ENCODE measurements at places on chromosomes 4 and X.
A peak's percentile ranks its signal among the peaks of the same experiment; 100 is the strongest.

- DNase-seq, result no peak
These were observed 28.5 kb upstream of the CCDC110 start for GRCh38 chr4:185500035-185500434.

GRCh38 chr4:112942077-112942476 lies 107.4 kb upstream of the ANK2 start:
- no peak for DNase-seq

- peak; percentile 25 for DNase-seq
These were observed 118.3 kb downstream of the CDKL5 start for GRCh38 chrX:18543738-18544137.

- peak; percentile 59 for DNase-seq
These were observed 21.7 kb upstream of the CXCL8 start for GRCh38 chr4:73718375-73719373.

DNA sequence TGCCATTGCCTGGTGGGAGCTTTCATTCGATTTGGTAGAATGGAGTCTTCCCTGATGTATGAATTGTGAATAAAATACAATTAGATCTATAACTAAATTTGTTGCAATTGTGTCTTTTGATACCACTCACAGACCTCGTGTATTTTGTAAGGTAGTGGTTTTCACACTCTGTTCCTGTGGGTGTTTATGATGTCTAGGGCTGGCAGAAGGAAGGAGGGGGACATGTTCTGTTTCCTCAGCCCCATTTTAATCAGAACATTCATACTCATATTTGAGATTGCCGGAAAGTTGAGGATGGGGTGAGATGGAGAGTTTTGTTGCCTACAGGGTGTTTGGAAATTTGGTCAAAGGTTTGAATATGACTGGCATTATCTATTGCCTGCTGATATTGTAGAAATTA lies 42.9 kb downstream of the PTTG2 start:
- DNase-seq, result no peak

- DNase-seq, result no peak
These were observed 119.3 kb downstream of the VSIG4 start for GRCh38 chrX:65920620-65921019.

DNA sequence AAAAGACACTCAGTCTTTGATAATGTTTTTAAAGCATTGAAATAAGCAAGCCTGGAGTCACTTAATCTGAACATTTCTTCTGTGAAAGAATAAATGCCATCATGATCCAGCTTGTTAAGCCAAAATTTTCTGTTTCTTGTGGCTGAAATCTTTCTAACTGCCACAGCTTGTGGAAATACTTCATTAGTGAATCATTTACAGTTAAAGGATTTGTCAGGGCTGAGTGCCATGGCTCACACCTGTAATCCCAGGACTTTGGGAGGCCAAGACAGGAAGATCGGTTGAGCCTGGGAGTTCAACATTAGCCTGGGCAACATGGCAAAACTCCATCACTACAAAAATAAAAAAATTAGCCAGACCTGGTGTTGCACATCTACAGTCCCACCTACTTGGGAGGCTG lies 93.3 kb upstream of the PDE5A start:
- no peak for DNase-seq

DNA sequence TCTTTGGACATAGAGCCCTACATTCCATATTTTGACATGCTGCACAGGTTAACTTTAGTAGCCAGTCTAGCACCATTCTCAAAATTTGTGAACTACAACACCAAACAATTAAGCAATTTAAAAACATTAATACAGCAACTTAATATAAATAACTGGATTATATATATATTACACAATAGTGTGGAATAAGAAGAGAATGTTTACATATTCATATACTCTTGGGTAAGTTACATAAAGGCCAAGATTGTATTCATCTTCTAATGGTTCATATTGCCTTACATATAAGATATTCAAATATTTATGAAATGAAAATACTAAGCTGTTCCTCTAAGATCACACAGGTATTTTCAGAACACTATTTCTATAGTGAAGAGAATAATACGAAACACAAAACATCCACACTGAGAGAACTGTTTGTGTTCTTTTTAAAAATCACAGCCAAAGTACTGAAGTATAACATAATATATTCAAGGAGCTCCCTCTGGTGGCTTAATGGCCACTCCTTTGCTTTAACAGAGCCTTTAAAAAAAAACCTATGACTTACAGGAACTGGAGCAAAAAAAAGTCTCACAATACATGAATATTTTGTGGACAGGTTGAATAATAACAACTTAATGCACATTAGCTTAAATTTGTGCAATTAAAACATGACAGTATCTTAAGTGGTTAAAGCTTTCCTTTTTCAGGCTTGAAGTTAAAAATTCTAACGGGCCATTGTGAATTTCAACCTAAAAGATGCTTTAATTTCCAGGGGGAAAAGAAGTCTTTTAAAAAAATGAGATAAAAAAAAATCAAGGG lies 46.2 kb downstream of the NEK1 start:
- peak; percentile 84 for DNase-seq

DNA sequence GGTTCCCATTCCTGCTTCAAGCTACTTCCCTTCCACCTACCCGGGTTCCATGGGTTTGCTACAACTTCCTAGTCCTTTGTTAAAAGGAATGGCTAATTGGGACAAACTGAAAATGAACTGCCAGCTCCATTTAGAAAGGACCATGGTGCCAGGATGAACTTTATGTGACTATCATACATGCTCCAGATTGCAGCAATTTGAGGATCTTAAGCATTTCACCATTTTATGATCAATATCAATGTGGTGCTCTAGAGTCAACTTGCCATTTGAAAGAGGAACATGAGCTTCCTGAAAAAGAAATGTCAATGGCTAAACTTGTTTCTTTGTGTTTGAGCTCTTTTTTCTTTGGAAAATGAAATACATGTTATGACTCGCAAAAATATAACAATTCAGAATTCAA lies 92.7 kb upstream of the IL15 start:
- DNase-seq, result peak; percentile 11

- DNase-seq, result no peak
These were observed 13.2 kb downstream of the SHROOM3 start for GRCh38 chr4:76448211-76448610.

DNA sequence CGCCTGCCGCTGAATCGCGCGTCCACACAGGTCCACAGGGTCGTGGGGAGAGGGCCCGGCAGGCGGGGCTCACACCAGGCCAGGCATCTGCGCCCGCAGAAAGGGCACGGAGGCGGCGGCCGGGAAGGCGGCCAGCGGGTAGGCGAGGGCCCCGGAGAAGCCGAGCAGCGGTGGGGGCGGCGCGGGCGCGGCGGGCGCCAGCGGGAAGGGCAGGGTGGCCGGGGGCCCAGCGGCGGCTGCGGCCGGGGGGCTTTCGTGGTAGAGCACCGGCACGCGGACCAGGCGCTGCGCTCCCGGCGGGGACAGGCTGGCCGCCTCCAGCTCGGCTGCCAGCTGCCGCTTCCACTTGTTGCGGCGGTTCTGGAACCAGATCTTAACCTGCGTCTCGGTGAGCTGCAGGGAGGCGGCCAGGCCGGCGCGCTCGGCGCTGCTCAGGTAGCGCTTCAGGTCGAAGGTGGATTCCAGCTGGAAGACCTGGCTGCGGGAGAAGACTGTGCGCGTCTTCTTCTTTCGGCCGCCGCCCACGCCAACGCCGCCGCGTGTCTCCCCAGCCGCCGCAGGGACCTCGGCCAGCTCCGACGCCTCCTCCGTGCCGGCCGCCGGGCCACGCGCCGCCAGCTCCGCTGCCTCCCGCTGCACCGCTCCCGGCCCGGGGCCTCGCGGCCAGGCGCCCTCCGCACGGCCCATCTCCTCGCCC lies 3.9 kb downstream of the HMX1 start:
- DNase-seq, result no peak

DNA sequence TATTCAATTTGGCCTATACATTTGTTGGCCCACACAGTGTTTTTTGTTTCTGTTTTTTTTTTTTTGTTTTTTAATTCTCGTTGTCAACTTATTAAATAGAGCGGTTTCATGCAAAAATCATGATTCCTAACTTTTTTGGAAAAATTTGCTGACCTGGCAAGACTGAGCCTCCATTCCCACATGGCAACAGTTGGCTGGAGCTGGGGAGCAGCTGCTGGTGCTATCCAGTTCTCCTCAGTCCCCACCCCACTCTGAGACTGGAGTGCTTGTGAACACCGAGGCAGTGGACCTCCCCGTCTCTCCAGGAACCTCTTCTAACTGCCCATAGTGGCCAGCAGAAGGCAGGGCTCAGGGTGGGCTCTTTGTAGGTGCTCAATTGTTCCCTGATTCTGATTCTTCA lies 95.7 kb upstream of the OTUD4 start:
- DNase-seq, result no peak

GRCh38 chr4:3515646-3516045 lies 16.6 kb downstream of the LRPAP1 start:
- DNase-seq, result no peak

- DNase-seq, result no peak
These were observed 249.5 kb downstream of the GPM6A start for GRCh38 chr4:175562542-175562941.

GRCh38 chr4:149353241-149353640 lies 462.4 kb downstream of the IQCM start:
- no peak for DNase-seq

- no peak for DNase-seq
These were observed 5.8 kb upstream of the UXT start for GRCh38 chrX:47664737-47665136.

GRCh38 chr4:47383829-47384427 lies 79.6 kb downstream of the COMMD8 start:
- DNase-seq, result peak; percentile 76

DNA sequence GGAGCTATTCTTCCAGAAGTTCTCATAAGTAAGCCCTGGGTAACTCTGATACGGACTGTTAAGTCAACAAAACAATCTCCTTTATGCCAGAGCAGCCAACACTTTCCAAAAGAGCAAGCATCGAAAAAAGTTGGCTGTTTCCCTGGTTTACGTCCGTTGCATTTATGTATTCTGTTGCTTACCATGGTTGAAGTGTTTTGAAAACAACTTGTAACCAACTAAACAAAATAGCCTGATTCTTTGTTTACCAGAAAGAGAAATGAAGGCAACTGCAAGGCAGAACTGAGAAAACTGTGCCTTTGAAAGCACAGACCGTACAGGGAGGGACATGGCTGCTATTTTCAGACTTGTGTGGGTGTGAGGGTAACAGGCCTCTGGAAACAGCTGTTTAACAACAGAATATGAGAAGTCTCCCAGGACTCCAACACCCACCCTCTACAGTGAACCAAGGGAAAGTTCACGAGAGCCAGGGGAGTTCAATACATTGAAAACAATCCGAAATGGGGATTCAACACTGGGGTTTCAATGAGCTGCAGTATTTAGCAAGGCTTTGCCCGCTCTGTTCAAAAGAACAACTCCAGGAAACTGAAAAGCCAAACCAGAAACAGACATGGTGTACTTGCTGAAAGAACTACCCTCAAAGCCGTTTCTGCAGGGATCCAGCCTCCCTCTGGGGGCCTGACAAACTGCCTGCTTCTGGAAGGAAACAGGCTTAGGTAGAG lies 95.8 kb upstream of the EGFL6 start:
- DNase-seq, result no peak

DNA sequence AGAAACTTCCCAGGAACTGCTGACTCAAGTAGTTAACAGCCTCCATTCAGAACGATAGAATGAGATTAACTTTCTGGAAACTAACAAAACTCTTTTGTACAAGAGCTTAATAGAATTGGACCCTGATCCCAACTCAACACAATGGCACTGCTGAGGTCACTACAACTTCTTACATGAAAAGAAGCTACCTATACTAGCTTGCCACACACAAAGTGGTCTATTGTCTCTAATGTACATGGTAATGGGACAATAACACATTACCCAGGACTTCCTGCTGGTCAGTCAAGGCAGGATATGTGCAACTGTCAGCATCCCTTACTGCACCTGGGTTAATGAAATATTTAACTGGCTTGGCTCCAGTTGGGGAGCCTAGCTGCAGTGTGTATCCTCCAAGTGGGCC lies 56.2 kb downstream of the BRCC3 start:
- DNase-seq, result no peak

GRCh38 chrX:136687457-136687856 lies 39.5 kb downstream of the CD40LG start:
- no peak for DNase-seq

- DNase-seq, result no peak
These were observed 71.0 kb downstream of the FAM53A start for GRCh38 chr4:1613099-1613495.

DNA sequence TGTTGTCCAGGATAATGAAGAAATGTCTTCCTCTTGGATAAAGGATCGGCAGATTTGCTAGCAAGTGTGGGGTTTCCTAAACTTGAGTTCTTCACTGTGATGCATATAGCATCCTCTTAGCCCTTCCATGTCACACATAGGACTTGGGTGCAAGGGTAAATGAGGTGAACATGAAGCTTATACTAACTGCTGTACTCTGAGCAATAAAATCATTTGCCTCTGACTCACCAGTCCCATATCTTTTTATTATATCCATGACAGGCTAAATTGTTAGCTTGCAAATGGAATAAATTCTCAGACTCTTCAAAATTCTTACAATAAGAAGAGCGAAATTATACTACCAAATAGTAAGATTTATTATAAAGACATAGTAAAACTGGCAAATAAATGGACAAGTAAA lies 14.7 kb upstream of the TBC1D1 start:
- no peak for DNase-seq

- DNase-seq, result no peak
These were observed 139.3 kb downstream of the TLL1 start for GRCh38 chr4:166012129-166013030.

GRCh38 chr4:78863991-78864390 lies 75.2 kb downstream of the PAQR3 start:
- DNase-seq, result no peak

DNA sequence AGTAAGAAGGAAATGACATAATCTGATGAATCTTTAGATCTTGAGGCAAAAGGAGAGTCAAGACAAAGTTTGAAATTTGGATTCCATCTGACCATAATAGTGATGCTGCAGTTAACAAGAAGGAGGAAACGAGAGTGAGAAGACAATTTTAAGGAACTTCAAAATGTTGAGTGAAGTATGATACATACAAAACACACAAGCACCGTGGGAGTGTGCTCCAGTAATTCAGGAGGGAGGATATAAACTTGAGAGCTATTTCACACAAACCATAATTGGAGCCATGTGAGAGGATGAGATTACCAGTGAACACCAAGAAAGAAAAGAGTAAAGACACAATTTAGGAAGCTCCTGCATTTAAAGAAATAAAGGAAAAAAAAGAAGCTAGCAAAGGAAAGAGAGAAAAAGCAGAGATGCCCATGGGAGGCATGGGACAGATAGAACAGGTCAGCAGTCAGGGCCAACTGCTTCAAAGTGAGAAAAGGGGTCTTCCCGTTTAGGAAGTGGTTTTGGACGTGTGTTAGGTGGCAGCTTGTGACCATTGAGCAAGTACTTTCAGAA lies 150.7 kb upstream of the SLC7A11 start:
- peak; percentile 38 for DNase-seq

- DNase-seq, result no peak
These were observed 22.4 kb upstream of the IL21 start for GRCh38 chr4:122643257-122643656.

GRCh38 chrX:70478526-70479245 lies 34.1 kb downstream of the DLG3 start:
- DNase-seq, result no peak

GRCh38 chr4:109389369-109390114 lies 44.1 kb upstream of the SEC24B start:
- DNase-seq, result no peak

DNA sequence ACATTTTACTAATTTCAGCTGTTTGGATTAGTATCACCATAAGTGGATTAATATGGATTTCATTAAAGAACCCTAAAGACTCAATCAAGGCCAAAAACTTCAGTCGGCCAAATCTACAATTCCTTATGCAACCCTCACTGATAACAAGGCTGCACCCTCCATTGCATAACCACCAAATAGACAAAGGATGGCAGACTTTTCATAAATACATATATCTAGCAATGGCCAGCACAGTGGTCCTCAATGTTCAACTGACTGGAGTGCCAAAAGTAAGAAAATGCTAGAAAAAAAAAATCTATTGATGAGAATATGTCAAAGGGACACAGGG lies 46.6 kb downstream of the MID1IP1 start:
- DNase-seq, result no peak
